Muscle of leg (tissue), 16 donors: ENCODE measurements at places on chromosomes 6 and 20. TPM values are rescaled to one million over a fixed set of nuclear protein-coding genes. Genes with fewer than 3 reads are reported as not detected.

The MYO6 gene
- 4.0 TPM for total RNA-seq

DNA sequence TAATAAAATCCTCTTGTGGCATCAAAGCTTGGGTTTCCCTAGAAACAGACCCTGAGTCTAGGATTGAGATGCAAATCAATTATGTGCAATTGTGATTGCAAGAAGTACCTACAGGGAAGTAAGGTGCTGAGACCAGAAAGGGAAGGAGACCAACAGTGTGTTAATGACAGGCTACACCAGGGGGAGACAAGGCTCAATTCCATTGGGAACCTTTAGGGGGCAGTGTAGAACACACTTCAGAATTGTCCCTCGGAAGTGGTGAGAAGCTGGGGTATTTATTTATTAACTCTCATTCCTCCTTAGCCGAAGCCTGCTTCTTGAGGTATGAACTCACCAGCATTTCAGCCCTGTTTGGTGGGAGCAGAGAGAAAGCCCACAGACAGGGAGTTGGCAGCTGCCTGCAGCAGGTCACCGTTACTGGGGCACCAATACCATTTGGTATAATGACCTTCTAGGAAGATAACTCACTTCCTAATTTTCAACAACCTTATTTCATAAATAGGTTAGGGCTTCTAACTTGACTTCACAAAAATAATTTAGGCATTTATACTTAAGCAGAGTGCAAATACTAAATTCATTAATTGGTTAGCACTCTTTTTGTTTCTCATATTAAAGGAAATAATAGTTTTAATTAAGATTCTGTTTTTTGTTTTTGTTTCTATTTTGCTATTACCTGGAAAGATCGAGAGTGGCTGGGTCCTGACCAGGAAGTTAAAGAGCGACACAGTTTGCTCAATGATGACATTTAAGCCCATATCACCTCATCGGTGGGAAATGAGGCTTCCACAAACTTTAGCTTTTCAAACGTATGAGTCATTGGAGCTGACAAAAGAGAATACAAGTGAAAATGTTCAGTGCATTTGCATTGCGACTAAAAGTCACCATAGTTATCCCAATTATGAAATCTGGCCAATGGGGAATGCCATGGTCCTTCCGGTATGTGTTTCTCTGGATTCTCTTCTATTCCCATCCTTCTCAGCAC lies 94.8 kb downstream of the BTBD3 start:
- peak; percentile 26 for DNase-seq

DNA sequence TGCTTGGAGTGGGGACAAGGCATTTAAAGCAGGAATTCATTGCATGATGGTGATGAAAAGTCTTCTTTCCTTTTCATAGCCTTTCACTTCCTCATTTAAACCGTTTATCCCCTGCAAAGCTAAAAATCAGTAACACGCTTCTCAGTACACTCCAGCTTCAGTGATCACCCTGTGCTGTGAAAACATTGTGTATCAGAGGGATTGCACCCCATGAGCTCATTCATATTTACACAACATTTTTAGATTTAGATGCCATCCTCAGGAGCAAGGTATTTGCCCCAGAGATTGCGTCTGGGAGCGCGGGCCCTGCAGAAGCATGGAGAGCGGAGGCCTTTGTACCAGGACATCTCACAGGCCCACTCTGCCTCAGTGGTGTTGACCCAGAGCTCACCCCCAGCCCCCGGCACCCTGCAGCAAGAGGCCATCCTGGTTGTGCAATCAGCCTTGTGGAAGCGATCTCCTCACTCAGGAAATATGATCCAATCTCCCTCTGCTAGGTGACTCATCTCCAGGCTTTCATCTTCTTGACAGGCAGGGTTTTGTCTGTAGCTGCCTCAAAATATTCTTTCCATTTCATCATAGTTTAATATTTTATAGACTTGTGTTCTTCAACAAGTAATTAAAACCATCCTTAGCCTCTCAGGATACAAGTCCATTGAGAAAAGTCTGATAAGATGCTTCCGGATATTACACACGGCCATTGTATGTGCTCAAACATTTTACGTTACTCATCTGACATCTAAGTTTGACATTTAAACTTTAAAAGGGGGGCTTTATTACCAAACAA lies 38.9 kb upstream of the THBS2 start:
- DNase-seq = peak; percentile 43

DNA sequence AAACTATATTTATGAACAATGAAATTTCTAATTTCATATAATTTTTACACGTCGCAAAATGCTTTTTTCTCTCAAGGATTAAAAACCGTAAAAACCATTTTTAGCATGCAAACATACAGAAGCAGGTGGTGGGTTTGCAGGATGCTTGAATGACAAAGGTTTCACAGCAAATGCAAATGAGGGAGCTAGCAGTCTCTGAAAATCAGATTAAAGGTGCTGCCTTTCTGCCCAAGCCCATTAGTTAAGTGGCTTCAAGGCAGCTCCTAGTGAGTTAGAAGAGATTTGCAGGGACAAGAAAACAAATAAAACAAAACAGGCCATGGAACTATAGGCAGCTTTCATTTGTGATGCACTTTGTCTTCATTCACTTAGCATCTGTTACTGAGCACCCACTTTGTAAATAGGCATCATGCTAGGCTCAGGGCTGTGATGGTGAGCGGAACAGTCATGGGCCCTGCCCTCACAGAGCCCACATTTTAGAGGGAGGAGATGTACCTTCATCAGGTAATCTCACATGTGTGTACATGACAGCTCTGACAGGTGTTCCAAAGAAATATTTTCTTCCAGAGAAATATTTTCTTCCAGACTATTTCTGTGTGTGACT lies 29.5 kb downstream of the NAPB start:
- no peak for DNase-seq

The FOXA2 gene
- not detected for total RNA-seq

The CYP24A1 gene
- total RNA-seq = 0.53 TPM

DNA sequence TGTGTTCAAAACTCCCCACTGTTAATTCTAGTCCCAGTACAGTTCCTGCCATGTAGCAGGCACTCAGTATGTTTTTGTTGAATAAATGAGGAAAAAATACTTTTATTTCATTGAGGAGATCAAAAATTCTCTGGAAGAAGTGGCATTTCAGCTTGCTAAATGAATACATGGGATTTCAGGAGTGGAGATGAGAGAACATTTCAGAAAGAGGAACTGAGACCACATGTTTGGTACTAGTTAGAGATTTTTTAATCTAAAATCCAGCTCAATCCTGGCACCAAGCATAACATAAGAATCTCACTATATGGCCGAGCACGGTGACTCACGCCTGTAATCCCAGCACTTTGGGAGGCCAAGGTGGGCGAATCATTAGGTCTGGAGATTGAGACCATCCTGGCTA lies 75.4 kb downstream of the BTBD9 start:
- no peak for DNase-seq

The TFAP2C gene
- total RNA-seq = 0.09 TPM

- no peak for DNase-seq
Observed at GRCh38 chr6:144897441-144897921, 612.3 kb downstream of the UTRN start.

The TREML1 gene
- 0.18 TPM for total RNA-seq

The DPPA5 gene
- total RNA-seq = not detected

The PAK5 gene
- total RNA-seq = 0.04 TPM

GRCh38 chr6:74320715-74321114 lies 624.7 kb downstream of the CD109 start:
- DNase-seq = peak; percentile 11

GRCh38 chr6:146305092-146305491 lies 238.5 kb upstream of the RAB32 start:
- DNase-seq = peak; percentile 38

The BPIFB1 gene
- not detected for total RNA-seq

- DNase-seq = no peak
Observed at GRCh38 chr20:8837396-8837795, 231.5 kb upstream of the PLCB4 start.

The SLC17A2 gene
- not detected for total RNA-seq

DNA sequence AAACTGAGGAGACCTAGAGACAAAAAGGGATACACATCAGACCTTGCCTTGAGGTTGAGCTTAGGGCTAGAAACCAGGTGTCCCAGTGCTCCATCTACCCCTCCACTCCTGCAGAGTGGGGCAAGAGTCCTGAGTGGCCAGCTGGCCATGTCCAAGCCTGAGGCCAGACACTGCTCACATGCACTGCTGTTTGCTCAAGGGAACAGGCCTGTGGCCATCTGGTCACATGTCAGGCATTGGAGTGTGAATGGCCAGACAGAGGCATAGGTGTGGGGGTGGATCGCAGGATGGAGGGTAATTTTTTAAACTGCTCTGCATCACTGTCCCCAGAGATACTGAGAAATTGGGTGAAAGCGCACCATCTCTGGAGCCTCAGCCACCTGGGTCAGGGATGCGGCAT lies 30.5 kb downstream of the MAFB start:
- no peak for DNase-seq

GRCh38 chr20:23123886-23124285 lies 37.8 kb upstream of the CD93 start:
- DNase-seq = no peak

DNA sequence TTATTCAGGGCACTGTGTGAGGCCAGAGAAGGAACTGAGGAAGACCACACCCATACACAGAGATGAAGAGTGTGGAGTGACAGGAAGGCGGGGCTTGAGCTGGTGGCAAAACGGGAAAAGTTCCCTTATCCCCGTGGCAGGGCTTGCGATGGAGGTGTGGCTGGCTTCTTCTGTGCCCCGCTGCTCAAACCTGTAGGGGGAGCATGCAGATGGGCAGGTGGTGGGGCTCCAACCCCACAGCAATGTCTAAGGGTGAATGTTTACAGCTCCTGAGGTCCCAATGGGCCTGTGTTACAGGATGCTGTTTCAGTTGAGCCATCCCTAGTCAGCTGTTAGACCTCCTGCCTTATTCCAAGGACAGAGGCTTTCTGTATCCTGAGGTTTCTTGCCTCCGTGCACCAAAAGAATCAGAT lies 105.9 kb downstream of the LY86 start:
- no peak for DNase-seq

GRCh38 chr20:53826597-53827291 lies 233.1 kb upstream of the ZNF217 start:
- DNase-seq = peak; percentile 55

DNA sequence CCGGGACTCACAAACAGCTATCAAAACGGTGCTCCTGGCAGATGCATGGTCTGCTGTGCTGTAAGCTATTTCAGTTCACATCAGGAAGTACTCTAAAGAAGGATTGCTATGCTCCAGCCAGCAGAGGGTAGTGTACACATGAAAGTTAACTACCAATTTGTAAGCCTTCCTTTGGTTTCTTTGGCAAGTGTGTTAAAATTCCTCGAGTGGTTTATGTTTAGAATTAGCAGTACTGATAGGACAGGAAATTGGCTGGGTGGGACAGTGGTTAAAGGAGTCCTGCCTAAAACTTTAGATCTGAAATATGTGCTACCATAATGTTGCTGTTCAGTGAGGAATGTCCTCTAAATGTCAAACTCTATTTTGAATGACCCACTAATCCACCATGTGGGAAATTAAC lies 47.4 kb downstream of the TRMT11 start:
- DNase-seq = peak; percentile 85

DNA sequence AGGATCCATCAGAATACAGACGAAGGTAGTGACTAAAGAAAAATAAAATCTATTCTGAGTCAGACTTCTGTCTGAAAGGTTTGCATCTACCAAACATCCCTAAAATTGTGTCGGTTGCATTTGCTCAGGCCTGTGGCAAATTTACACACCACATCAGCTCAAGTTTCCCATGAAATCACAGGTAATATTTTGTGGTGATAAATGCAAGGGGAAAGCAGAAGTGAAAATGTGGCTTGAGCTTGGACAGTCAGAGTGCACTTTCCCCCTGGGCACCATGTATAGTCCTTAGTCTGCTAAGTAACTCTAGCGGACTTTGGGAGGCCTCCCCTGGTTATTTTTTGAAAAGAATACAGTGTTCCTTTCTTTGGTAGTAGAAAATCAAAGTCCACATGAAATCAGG lies 159.1 kb downstream of the PKHD1 start:
- DNase-seq = no peak

DNA sequence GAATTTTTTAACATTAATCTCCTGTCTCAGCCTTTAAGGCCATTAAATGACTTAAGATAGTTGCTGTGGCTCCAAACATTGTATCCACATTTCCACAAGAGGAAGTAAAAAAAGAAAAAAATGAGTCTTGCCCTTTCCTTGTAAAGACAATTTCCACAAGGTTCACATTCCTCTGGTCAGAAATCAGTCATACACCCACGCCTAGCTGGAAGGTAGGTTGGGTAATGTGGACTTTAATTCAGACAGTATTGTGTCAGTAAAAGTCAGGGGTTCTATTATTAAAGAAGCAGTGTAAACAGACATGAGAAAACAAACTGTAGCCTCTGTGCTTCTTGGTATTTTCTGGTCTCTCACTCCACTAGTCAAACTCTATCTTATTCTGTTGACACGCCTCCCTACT lies 682.0 kb downstream of the GRIK2 start:
- DNase-seq = no peak
